Stimulated activated CD8-positive, alpha-beta memory T cell treated with anti-CD3 and anti-CD28 coated beads, Interleukin-4, amount 100 ng/mL, for 48 hours (primary cell): ENCODE measurements at places on chromosomes 2 and 18.

- DNase-seq: no peak
Measured at GRCh38 chr18:3721771-3722648, 272.0 kb downstream of the TGIF1 start.

DNA sequence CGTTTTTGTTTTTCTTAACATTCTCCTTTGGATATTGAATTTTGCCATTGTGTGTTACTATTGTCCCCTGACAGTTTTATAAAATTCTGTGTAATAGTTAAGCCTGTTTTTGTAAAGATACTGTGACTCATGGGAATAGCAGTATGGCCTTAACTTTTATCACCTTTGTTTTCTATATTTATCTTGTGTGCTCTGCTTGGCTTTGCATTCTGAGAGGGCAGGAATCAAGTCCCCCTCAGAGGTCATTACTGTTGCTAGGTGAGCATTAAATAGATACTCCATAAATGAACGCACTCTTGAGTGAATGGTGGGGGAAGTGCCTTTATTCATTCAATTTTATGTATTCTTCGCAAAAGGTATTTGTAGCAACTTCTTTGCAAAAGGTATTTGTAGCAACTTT lies 160.0 kb downstream of the PHLPP1 start:
- no peak for DNase-seq

GRCh38 chr18:50614838-50615237 lies 55.0 kb downstream of the MAPK4 start:
- no peak for DNase-seq

DNA sequence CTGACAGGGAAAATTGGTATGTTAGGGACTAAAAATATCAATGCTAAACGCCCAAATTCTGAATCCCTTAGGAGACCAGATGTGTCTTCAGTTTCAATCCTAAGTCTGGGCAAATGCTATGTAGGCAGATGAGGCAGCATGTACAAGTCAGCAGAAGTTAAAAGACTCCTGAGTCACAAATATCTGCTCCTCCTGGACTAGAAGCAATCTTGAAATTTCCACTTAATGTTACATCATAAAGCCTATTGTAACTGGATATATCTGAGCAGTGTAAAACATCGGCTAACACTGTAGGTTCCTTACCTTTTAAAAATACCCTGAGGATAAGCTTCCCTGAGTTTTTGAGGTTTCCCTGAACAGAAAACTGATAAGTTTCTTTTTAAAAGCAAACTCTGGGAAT lies 1087.6 kb upstream of the PIK3C3 start:
- DNase-seq: no peak

GRCh38 chr2:55140316-55141219 lies 90.3 kb upstream of the RTN4 start:
- DNase-seq: no peak

DNA sequence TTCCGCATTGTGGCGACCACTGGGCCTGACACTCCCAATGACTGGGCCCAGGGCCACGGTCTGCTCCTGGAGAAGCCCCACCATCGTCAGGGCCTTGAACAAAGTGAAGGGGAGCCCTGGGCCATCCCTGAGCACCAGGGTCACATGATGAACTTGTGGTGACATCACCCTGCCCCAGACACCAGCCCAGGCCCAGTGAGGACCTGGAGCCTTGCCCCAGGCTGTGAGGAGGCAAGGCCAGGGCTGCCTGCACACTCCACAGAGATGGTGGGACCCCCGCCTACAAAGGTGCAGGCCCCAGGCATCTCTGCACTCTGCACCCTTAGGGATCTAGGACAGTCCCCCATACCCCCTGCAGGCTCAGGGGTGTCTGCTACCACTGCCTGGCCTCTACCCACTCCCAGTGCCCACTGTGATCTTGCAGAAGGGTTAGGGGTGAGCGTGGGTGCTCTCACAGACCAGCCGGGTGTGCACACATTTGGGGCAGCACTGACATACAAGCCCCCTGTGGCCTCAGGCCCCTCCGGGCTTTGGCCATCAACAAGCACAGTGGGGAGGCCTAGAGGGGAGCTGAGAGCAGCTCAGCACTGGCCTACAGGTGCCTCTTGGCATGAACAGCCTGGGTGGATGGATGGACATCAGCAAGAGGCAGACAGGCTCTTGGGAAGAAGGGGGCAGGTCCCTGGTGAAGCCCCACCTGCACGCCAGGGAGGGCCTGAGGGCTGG lies 624.0 kb upstream of the LRRTM4 start:
- no peak for DNase-seq
